ENCODE measurements at places on chromosomes 4 and X.

DNA sequence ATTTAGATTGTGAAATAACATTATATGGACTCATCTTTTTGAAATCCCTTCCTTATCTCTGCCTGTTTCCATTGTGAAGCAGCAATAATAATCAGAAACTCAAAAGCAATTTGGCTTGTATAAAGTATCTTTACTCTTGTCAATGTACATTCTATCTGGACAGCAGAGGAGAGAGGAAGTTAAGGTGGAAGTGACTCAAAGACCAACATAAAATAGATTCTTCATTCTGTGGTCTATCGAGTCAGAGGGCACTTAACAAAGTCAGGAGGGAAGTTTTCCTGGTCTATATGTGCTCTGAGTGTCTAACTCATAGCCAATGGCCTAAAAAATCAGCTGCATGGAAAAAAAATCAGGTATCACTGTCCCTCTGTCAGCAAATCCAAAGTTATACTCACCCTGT is 155.5 kb downstream of the EMCN start:
- no peak for DNase-seq

DNA sequence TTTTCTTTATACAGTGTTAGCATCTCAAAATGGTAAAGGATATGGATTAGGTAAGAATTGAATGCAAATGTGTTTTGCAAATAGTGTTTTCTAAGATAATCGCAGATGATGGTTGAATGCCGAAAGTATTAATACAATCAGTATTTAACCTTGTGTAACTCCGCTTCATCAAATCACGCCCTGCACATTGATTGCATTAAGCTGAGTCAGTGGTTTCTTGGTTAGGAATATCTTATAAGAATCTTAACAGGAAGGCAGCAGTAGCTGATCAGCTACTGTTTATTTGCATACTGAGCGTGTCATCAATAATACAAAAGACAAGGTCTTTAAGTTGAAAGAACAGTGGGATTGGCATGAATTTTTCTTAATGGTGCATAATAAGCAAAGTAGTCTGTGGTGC is 545.4 kb downstream of the RPA4 start:
- DNase-seq, result no peak

GRCh38 chr4:89521826-89522225 is 214.2 kb upstream of the GPRIN3 start:
- no peak for DNase-seq

- no peak for DNase-seq
Measured at GRCh38 chrX:53732797-53733196, 46.3 kb upstream of the HUWE1 start.

DNA sequence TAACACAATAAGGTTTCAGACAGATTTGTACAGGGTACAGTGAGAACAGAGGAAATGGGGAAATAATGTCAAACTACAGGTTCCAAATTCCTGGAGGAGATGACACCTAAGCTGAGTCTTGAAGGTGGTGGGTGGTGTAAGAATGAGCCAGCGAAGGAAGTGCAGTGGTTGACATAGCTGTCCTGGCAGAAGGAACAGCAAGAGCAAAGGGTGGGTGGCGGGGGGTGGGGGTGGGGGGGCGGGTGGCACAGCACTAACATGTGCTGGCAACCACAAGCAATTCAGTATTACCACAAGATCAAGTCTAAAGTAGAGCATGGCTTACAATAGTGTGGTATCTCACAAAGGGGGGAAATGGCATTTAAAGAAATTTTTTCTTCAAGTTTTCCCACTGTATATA is 13.1 kb upstream of the G3BP2 start:
- DNase-seq, result no peak
